ENCODE measurements at places on chromosomes 1 and 21. TPM values are rescaled to one million over a fixed set of nuclear protein-coding genes. Genes with fewer than 3 reads are reported as not detected.

GRCh38 chr1:155537193-155537592 lies 25.4 kb downstream of the ASH1L start:
- H3K27me3 ChIP-seq = no peaks in the 10 kb centered on the region
- peak overlapping the region; percentile 85 for H3K27ac ChIP-seq
- no peaks in the 10 kb centered on the region for H3K36me3 ChIP-seq

DNA sequence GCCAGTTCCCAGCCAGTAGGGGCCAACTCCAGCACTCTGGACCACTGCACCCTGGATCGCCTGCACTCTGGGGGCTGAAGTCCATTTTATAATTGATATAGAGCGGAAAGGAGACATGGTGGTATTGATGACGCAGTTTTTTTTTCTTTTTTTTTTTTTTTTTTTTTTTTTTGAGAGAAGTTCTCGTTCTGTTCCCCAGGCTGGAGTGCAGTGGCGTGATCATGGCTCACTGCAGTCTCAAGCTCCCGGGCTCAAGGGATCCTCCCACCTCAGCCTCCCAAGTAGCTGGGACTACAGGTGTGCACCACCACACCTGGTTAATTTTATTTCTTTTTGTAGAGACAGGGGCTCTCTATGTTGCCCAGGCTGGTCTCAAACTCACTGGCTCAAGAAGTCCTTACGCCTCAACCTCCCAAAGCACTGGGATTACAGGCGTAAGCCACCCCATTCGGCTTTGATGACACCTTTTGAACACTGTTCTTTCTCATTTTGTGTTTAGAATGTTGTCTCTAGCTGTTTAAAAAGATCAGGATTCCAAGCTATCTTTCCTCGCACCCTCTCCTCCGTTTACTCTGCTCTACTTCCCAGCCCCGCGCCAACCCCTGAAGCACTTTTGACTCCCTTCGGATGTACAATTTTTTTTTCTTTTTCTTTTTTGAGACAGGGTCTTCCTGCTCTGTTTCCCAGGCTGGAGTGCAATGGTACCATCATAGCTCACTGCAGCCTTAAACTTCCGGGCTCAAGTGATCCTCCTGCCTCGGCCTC lies 960 bp downstream of the MX2 start:
- no peak overlapping the region for H3K27ac ChIP-seq
- no peak overlapping the region for H3K4me3 ChIP-seq
- H3K36me3 ChIP-seq = no peaks in the 10 kb centered on the region

DNA sequence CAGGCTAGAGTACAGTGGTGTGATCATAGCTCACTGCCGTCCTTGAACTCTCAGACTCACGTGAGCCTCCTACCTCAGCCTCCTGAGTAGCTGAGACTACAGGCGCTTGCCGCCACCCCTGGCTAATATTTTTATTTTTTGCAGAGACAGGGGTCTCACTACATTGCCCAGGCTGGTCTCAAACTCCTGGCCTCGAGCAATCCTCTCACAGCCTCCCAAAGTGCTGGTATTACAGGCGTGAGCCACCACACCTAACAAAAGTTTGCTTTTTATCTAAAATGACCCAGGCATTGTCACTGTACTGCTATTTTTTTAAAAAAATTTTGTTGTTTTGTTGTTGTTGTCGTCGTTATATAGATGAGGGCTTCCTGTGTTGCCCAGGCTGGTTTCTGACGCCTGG lies 46.4 kb downstream of the CAPN2 start:
- no peak overlapping the region for H3K27ac ChIP-seq
- no peak overlapping the region for H3K4me3 ChIP-seq
- DNase-seq = no peak
- H3K36me3 ChIP-seq = peaks cover 10% of the 10 kb centered on the region
- no peaks in the 10 kb centered on the region for H3K4me1 ChIP-seq

Gene PRDM16
- total RNA-seq = 55.8 TPM

- H3K27ac ChIP-seq = peak overlapping the region; percentile 96
- H3K4me3 ChIP-seq = no peak overlapping the region
- no peaks in the 10 kb centered on the region for H3K27me3 ChIP-seq
- no peaks in the 10 kb centered on the region for H3K36me3 ChIP-seq
These were observed 65.7 kb downstream of the NENF start for GRCh38 chr1:212498283-212499040.

Measured in cardiac muscle cell (in vitro differentiated cells and primary cell).